DND-41 (cell line): ENCODE measurements at places on chromosomes 1 and 21.

DNA sequence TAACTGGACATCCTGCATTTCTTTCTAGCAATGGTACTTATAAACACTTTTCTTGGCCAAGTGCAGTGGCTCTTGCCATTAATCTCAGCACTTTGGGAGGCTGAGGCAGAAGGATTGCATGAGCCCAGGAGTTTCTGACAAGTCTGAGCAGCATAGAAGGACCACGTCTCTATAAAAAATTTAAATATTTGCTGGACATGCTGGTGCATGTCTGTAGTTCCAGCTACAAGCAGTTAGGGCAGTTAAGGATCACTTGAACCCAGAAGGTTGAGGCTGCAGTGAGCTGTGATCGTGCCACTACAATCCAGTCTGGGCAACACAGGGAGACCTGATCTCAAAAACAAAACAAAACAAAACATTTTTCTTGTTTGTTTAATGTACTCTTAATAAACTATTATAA is 434.0 kb downstream of the PLA2G4A start:
- no peak for DNase-seq

DNA sequence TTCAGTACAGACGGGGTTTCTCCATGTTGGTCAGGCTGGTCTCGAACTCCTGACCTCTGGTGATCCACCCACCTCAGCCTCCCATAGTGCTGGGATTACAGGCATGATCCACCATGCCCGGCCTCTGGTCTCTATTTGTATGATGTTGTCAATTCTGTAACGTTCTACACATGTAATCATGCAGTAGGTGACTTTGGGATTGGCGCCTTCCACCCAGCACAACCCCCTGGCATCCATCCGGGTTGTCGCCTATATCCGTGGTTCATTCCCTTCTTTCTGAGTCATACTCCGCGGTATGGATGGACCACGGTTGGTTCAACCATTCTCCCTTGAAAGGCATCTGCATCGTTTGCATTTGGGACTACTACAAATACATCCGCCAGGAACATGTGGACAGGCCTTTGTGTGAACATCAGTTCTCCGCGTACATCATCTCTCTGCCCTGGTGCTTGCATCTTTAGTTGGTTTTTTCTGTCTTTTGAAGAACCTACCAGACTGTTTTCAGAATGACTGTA is 72.1 kb downstream of the PDE9A start:
- DNase-seq = no peak

- DNase-seq = no peak
Measured at GRCh38 chr1:118535901-118536300, 350.9 kb upstream of the SPAG17 start.

DNA sequence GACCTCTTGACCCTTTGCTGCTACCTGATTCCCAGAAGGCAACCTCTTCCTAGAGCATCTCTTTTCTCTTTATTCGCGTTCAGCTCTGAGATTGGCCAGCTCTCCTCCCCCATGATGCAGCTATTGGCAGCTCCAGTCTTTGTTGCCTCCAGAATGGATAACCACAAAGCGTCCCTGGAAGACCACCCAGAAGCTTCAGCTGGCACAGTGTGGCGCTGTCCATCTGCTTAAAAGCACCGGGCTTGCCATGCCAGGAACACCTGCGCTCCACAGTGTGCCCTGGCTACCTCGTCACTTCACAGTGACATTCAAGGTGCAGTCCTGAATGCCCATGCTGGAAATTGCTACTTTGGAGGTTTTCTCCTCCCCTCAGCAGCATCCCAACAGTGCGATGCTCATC is 353.9 kb downstream of the LMO4 start:
- DNase-seq = no peak
